ENCODE measurements at places on chromosomes 1 and 21.

DNA sequence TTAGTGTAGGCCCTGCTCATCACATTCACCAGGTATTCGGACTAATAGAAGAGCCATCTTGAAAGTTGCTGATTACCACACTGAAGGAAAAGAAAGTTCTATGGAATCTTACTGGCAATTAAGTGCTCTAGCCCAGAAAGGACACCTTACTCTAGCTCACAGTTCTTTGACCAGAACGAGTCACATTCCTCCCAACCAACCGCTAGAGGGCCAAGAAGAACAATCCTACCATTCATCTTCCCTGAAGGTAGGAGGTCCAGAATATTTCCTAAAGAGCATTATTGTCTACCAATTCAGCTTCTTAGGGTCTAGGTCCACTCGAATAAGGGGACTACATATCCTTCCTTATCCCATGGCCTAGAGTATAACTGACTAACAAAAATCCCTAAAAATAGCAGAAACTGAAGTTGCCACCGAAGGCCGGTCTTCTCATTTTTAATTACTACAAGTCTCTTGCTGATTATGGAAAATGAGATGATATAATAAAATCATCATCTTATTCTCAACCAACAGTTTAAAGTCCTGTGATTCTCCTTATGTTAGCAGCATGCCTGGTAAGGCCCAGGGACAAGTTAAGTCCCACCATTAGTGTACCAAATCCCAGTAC, 2.7 kb upstream of the FMO1 start:
- DNase-seq, result no peak

GRCh38 chr1:34060901-34061415, 104.1 kb downstream of the CSMD2 start:
- DNase-seq, result no peak

GRCh38 chr1:41739061-41739955, 179.4 kb downstream of the HIVEP3 start:
- DNase-seq, result peak; percentile 80

DNA sequence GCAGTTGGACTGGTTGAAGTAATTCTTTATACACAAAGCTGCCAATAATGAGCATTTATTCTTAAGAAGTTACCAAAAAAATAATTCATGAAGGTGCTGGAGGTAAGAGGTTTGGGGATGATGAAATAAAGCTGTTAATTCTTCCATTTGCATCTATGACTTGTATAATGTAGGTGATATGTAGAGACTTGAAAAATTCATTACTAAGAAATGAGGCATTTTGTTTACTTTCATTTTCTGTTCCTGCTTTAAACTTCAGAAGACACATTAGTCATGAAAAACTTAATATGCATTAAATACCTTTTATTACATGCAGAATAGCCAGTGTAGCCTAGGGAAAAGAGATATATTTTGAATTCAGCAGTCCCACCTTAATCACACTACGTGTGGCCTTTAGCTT, 214.2 kb downstream of the SLC44A5 start:
- no peak for DNase-seq

- DNase-seq, result no peak
Observed at GRCh38 chr1:7104339-7104738, 319.1 kb downstream of the CAMTA1 start.

GRCh38 chr1:207578796-207579435, 66.0 kb upstream of the CR1L start:
- no peak for DNase-seq

- no peak for DNase-seq
Observed at GRCh38 chr1:67749844-67750690, 65.1 kb downstream of the GADD45A start.

DNA sequence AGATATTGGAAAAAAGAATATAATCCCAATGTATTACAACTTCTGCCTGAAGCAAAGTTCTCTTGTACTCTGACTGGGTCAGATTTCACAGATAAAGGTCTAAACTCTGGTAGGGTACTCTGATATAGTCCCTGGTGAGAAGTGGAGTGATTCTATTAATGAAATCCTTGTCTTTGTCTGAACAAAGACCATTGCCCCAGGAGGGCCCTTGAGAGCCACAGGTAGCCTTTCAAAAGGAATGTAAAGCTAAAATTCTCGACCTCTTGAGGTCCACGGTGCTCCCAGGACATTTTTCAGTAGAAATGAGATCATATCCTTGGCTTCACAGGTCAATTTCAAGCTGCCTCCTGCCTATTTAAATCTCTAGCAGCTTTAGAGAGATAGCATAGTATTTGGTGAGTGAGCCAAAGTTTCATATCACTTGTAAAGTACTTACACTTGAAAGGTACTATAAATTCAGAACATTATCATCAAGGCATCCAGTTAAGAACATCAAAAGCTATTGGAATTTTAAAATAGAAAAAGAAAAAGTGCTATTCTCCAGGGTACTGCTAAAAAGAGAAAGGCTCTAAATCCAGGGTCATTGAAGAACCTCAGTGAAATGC, 10.1 kb downstream of the TNNI3K start:
- no peak for DNase-seq

DNA sequence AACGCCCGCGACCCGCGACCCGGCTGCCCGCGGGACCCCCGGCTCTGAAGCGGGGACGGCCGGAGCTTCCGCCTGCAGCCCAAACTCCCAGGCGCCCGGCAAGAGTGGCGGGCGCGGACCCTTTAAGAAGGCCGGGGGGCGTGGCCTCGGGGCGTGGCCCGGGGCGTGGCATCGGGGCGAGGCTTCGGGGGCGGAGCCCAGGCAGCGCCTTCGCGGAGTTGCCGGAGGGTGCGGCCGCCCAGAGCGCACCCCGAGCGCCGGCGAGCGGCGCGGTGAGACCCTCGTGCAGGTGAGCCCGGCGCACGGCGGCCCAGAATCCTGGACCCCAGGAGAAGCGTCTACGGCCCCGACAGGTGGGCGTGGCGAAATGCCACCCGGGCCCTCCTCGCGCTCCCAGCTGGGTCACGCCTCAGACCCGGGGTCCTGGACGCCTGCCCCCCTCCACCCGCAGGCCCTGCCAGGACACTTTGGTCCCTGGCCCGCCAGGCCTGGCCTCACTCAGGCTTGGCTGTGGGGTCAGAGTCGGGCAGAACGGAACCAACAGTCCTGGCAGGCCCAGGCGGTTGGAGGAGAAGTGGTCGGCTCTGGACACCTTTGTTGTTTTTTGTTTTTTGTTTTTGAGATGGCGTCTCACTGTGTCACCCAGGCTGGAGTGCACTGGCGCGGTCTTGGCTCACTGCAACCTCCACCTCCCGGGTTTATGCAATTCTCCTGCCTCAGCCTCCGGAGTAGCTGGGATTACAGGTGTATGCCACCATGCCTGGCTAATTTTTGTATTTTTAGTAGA, 14.4 kb downstream of the RNF223 start:
- DNase-seq, result peak; percentile 96

GRCh38 chr1:22557341-22557950, 5.8 kb upstream of the EPHA8 start:
- no peak for DNase-seq

GRCh38 chr1:43689289-43689688, 18.0 kb upstream of the ST3GAL3 start:
- DNase-seq, result no peak

GRCh38 chr1:247371801-247372259, 40.2 kb upstream of the ZNF496 start:
- DNase-seq, result no peak

DNA sequence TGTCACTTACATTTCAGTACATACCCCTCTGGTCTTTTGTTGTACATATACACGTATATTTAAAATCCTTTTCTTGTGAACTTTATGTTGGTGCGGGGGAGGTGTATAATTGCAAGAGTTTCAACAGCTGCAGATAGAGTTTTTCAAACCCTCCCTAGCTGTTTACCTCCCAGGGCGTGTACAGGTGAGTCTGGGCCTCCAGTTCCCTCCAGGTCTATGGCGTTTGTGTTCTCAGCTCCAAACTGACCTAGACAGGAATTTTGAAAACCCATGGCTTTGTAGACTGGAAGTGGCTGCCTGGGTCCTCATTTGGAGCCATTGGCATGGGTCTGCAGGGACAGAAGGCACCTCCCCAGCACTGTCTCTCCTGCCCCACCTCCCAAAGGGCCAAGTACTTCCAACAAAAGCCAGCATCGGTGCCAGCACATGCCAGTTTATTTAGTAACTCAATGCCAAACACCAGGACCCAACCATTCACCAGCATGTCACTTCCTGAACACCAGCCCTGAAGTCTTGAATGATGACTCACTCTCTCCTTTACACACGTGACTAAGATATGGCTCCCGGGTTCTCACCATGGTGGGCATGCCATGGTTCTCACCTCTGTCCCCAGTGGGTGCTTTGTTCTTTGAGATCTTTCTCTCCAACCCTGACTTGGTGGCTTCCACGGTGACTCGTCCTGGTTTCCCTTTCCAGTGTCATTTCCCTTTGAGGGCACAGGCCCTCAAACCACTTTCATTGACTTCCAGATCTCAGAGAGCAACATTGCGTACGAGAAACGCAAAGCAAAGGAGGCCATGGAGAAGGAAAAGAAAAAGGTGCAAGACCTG, 57.3 kb upstream of the EFHD2 start:
- DNase-seq, result peak; percentile 25

DNA sequence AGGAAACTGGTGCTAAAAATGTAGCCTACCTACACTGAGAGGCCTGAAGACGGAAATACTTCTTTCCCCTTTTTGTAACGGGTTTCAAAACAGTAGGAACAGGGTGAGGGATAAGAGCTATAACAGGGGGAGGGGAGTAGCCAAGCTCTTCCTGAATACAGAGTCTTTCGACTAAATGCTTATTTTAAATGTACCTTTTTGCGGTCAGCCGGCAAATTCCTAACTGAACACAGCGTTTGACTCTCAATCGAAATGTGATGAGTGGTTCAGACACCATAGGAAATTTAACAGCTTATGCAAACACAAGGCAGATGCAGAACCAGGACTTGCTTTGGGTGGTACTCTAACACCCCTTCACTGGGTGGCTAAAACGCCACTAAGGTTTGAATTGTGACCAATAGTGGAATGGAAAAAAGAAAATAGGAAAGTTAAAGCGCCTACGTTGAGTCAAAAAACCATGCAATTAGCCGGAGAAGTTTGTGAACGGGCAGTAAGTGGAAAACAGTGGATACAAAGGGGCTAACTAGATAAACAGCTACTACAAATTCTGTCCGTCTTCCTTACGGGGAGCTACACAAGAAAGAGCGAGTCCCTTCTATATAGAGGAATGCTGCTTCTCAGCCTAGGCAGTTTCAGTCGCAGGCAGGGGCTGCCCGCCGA, 1.7 kb downstream of the EGLN1 start:
- DNase-seq, result no peak

DNA sequence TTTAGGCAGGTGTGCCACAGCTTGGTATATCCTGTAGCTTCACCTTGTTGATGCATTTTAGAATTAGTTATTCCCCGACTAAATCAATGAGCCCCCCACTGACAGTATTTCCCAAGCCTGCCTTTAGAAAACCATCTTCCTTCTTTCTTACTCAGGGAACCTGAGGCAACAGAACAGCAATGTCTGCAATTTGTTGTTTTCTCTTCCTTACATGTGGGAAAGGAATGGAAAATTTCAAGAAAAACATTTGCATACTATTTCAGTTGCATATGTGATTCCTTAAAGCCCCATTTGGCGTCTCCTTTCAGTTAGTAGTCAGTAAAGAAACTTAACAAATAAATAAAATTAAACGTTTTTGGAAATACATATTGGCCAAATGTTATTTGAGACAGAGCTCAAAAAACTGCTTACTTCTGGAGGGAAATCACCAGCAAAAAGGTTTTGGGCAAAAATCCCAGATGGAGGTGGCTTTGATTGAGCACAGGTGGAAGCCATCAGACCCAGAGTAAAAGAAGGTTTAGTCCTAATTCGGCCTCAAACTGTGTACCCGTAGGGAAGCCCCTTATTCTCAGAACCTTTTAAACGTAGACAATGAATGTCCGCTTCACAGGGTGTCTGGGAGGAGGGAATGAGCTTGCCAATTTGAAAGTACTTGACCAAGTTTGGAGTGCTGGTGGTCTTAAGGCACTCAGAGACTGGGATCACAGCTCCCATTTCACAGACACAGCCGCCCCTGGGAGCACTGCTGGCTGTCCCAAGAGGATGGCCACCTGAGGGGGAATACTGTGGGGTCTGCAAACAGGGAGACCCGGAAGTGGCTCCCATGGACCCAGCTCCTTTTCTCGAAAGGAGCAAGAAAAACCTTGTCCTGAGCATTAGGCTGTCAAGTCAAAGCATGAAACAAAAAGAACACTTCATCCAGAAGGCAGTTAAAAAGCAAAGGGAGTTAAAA, 9.4 kb downstream of the LHX4 start:
- DNase-seq, result no peak

- no peak for DNase-seq
Observed at GRCh38 chr1:202112859-202113689, 9.6 kb upstream of the GPR37L1 start.

- no peak for DNase-seq
Observed at GRCh38 chr1:236853921-236854604, 59.0 kb downstream of the MTR start.

- no peak for DNase-seq
Observed at GRCh38 chr1:53295295-53295694, 32.6 kb downstream of the LRP8 start.

GRCh38 chr1:5617179-5617520, 375.1 kb downstream of the NPHP4 start:
- DNase-seq, result no peak

DNA sequence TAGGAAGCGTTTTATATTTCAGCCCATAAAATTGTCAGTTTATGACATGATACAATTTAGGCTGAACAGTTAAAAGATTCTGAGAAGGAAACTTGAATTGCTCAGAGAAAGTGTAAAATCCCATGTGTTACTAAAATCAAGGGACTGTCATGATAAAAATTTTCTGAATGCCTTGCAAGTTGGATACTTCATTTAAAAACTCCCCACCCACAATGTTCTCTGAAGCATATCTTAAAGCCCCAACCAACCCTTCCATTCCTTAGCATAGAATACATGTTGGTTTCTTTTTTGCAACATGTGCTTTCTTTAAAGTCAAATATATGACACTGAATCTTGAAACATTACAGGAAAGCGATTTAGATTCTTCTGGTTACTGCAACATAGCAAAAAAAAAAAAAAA, 97.4 kb downstream of the MRPL39 start:
- no peak for DNase-seq

DNA sequence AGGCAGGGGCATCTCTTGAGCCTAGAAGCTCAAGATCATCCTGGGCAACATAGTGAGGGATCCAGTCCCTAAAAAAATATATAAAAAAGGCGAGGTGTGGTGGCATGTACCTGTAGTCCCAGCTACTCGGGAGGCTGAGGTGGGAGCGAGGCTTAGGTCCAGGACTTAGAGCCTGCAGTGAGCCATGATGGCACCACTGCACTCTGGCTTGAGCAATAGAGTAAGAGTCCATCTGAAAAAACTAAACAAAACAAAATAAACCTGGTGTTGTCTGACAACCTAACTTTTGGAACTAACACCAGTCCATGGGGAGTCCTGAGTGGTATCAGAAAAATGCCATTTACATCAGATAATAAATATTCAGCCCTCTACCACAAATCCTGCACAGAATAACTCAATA, 110.1 kb upstream of the NRIP1 start:
- no peak for DNase-seq

DNA sequence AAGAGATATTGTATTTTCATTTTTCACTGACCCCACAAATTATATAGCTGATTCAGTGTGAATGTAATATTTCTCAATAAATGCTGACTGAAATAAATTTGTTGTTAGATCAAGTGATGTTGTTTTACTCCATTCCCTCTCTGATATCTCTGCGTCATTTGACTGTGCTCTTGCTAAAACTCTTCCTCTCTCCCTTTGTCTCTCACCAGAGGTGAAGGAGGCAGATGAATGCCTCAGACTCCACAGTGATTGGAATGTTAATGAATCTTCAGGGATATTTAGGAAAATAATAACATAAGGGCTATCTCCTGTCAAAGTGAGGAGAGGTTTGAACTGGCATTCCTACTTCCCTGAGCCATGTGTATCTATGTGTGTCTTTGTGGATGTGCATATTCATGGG, 3.7 kb downstream of the CD1E start:
- no peak for DNase-seq

- no peak for DNase-seq
Observed at GRCh38 chr1:175218786-175219434, 26.3 kb upstream of the KIAA0040 start.
